D341Med (cell line): ENCODE measurements at places on chromosomes 2 and 18.

- DNase-seq: no peak
These were observed 34.0 kb downstream of the QPCT start for GRCh38 chr2:37378411-37378810.

- peak; percentile 52 for DNase-seq
These were observed 39.9 kb downstream of the REEP1 start for GRCh38 chr2:86297382-86298147.

- no peak for DNase-seq
These were observed 9.1 kb downstream of the KLF7 start for GRCh38 chr2:207156451-207157161.

GRCh38 chr2:163604941-163605555 is 130.8 kb downstream of the FIGN start:
- no peak for DNase-seq

DNA sequence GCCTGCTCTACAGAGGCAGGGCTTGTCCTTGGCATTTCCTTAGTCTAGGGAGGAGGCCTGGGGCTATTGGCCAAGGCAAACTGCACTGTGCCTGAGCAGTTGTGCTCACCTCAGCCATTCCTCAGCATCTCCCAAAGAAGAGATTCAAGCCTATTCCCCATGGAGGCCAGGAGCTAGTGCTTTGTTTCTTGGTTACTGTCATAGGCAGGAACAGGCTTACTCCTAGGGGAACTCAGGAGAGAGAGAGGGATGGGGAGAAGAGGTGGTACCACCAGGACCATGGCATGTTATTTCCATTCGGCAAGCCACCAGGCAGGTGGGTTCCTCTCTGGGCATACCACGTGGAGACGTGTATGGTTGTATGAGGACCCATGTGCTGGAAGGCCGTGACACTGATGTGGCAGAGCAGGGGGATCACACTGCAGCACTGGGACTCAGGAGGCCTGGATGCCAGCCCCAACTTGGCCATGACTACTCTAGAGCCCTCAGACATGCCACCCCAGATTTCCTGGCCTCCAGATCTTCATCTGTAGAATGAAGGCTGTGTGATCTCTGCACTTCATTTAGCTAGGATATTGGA is 233.7 kb downstream of the LOXHD1 start:
- peak; percentile 17 for DNase-seq

DNA sequence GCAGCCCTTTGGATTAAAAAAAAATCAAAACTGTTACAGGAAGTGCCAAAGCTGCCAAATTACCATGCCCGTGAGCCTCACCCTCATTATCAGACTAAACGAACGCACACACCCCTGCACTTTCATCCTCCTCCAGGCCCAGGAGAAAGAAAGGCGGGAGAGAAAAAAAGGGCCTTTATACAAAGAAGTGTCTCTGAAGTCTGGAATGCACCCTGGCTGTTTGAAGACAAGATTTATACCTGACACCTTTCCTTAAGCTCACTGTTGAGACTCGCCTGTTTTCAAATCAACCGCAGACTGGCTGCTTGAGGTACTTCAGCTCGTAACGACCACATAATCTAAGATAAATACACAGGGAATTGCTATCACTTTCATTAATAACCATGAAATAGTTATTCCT is 31.0 kb downstream of the EDAR start:
- DNase-seq: no peak

- DNase-seq: no peak
These were observed 103.9 kb downstream of the MAPK4 start for GRCh38 chr18:50663626-50664441.

DNA sequence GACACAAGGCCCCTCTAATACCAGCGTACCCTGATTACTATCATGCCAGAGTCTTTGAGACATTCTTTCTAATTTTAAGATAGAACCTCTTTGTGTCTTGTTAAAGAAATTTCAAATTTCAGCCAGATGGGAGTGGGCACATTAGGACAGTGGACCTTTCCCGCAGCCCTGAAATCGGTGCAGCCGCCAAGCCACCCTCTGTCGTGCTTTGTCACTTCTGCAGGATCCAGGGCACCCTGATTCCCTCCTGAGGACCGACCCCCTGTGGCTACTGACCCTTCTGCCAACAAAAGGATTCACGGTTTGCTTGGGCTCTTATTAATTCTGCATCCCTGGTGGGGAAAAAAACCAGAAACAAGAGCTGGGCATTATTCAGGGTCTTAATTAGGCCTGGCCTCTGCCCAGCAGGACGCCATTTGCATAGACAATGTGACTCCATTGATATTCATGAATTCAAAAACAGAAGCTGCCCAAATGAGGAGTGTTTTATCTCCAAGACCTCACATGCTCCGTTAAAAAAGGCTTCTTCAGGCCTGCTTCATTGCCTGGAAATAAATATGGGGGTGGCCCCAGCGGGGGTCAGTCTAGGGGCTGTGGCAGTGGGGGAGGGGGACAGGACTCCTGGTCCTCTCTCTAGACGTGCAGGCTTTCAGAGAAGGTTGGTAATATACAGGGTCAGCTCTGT is 116.9 kb downstream of the ALPK2 start:
- DNase-seq: no peak

GRCh38 chr2:68653538-68653982 is 10.2 kb downstream of the PROKR1 start:
- no peak for DNase-seq

DNA sequence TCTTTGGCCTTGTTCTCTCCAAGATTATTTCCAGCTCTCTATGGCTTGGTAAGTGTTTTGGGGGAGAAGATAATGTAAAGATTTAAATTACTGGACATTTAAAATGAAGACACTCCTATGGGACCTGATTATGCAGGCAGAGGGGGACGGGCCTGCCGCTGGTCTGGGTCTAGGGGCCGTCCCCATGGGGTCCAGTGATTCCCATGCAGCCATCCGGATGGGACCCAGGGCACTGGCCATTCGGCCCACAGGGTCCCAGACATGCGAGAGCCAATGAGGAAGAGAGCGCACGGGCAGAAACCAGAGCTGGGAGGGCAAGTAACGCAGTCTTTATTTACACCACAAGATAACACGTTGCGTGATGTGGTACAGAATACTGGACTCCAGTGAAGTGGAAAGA is 200.0 kb downstream of the TWIST2 start:
- no peak for DNase-seq

DNA sequence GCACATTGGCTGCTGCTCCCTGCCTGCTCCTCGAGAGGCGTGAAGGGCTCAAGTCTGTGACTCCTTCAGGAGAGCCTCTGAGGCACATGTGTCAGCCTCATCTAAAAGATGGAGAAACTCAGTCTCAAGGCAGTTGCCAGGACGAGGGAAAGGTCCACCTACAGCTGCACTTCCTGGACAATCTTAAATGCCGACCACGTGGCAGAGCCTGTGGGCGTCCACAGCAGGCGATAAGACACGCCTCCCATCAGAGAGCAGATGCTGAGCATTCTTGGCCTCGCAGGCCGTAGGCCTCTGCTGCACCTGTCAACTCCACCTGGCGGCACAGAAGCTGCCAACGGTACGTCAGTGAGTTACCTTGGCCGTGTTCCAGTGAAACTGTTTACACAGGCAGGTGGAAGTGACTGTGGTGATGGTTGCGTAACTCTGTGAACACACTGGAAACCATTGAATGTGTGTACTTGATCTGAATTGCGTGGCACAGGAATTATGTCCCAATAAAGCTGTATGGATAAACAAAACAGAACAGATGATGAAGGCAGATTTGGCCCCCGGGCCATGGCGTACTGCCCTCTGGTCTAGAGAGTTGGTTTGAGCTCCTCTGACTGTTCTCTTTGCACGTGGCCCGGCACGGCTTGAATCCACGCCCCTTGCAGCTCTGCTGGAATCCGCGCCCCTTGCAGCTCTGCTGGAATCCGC is 114.5 kb downstream of the RNF144A start:
- no peak for DNase-seq

DNA sequence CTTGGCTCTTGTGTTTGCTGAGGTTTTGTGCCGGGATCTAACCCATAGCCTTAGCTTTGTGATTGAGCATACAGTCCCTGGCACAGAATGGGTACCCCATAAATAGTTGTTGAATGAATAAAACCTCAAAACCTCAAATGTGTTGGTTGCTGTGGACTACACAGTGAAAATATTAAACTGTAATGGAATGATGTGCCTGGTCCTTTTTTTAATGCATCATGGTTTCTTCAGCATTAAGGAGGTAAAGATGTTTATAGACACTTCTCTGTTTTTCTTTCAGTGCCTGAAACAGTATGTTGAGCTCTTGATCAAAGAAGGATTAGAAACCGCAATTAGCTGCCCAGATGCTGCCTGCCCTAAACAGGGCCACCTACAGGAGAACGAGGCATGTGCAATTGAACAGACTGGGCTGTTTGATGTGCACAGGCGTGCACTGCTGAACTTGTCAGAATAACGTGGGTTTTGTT is 97.0 kb downstream of the RNF144A start:
- DNase-seq: peak; percentile 71

DNA sequence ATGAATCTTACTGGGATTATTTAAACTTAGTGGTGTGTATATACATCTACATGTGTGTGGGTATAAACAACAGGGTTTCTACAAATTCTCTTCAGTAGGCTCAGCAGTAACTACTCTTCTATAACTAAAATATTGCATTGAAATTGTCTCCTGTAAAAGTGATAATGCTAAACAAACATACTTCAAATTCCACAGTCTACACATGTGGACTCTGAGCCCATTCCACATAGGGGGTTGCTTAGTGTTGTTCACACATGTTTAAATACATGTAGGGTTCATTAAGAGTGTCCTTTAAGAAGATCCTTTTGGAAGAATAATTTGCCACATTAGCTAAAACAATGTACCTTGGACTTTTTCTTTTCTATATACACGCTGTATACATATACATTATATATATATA is 152.8 kb upstream of the VRK2 start:
- DNase-seq: no peak
